Activated CD8-positive, alpha-beta memory T cell treated with anti-CD3 and anti-CD28 coated beads, Interleukin-2, amount 10 ng/mL, durations not matched to agents 7 days and 5 days (primary cell): ENCODE measurements at places on chromosomes 2 and 18. TPM values are rescaled to one million over a fixed set of nuclear protein-coding genes. Genes with fewer than 3 reads are reported as not detected.

The CYTIP gene
- total RNA-seq, result 343 TPM

DNA sequence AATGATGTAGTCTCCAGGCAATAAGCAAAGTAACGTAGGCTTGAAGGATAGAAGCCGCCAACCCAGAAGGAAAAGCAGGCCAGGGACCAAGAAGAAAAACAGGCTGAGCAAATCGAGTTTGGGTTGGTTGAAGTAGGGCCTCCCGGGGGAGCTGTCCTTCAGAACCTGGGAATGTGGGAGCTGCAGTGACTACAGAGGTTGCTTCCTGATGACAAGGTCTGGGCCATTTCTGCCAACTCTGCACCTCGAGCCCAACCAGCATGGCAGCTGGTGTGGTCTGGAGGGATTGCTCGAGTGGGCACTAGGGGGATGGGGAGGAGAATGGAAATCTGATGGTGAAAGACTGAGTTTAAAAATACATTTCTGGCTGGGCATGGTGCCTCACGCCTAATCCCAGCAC lies 14.1 kb downstream of the ACMSD start:
- H3K27ac ChIP-seq, result no peak overlapping the region
- no peaks in the 10 kb centered on the region for H3K27me3 ChIP-seq
- DNase-seq, result no peak
- no peak overlapping the region for H3K4me3 ChIP-seq
- no peaks in the 10 kb centered on the region for H3K4me1 ChIP-seq
- H3K36me3 ChIP-seq, result no peaks in the 10 kb centered on the region

GRCh38 chr2:235493775-235494715 lies at the start of gene AGAP1:
AGAP1 (plus strand) TSS chr2:235494043.
- peaks cover 12% of the 10 kb centered on the region for H3K4me1 ChIP-seq
- H3K36me3 ChIP-seq, result peaks cover 2% of the 10 kb centered on the region
- H3K27me3 ChIP-seq, result peaks cover 59% of the 10 kb centered on the region

DNA sequence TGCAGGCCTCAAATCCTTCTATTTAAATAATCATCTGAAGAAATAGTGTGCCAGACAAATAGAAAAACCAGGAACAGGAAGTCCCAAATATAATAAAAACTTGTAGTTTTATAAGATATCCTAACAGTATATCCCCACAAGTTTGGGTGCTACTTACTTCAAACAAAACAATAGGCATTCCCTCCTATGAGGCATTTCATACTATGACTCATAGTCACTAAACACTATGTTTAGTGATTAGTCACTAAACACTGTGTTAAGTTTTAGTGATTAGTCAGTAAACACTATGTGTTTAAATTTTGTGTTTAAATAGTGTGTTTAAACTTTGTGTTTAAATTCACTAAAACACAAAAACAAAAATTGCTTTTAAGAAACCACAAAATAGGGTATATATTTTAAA lies 407.0 kb upstream of the CDH19 start:
- no peaks in the 10 kb centered on the region for H3K27me3 ChIP-seq
- no peak overlapping the region for H3K27ac ChIP-seq
- no peaks in the 10 kb centered on the region for H3K4me1 ChIP-seq
- no peak for DNase-seq
- no peak overlapping the region for H3K4me3 ChIP-seq

The MEP1B gene
- total RNA-seq, result 0.20 TPM

DNA sequence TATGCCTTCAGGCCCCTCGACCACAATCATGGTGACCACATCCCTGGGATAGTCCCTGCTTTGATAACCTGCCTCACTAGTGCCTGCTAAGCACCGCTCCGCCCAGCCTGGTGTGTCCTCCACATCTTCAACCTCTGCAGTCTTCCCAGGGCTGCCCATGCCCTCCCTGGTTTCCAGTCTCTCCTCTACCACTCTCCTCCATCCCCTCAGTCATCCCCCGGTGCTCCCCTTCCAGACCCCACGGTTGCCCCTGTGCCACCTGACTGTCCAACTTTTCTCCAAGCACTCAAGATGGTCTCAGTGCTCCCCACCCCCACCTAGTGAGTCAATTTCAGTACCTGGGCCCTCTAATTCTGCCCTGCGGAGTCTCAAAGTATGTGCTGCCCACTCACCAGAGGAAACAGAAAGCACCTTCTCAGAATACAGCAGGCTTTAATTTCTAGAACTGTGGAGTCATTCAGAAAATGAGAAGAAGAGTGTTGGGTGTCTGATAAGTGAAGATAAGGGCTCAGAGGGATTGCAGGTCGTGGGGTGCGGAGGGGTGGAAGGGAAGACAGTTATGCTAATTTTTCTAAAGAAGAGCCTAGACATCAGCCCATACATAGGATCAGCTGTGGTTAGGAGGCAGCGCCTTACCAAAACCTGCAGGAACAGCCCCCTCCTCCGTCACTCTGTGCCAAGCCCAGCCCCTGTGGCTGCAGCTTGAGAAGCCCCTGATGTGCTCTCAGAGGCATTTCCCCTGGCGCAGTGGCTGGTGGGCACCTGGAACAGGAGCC lies 53.6 kb upstream of the CAB39 start:
- H3K4me1 ChIP-seq, result peaks cover 97% of the 10 kb centered on the region
- peak overlapping the region; percentile 85 for H3K4me3 ChIP-seq
- H3K27ac ChIP-seq, result peak overlapping the region; percentile 99
- peak; percentile 94 for DNase-seq

DNA sequence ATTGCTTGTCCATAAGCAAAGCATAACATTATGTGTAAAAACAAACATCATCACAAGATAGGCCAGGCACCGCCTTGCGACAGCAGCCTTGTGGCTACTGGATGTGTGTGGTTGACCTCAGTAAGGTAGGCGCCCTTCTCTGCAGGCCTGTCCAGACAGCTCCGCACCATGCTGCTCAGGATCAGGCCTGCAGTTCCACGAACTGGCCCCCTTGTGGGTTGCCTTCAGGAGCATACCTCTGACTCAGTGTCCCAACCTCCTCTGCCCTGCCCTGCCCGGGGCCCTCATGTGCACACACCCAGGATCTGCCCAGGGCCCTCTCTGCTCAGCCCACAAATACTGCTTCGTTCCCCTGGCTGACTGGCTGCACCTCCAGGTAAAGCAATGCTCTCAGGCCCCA lies 16.1 kb upstream of the ZNF236 start:
- H3K4me1 ChIP-seq, result peaks cover 7% of the 10 kb centered on the region
- no peak for DNase-seq
- peaks cover 6% of the 10 kb centered on the region for H3K27me3 ChIP-seq
- H3K4me3 ChIP-seq, result no peak overlapping the region

DNA sequence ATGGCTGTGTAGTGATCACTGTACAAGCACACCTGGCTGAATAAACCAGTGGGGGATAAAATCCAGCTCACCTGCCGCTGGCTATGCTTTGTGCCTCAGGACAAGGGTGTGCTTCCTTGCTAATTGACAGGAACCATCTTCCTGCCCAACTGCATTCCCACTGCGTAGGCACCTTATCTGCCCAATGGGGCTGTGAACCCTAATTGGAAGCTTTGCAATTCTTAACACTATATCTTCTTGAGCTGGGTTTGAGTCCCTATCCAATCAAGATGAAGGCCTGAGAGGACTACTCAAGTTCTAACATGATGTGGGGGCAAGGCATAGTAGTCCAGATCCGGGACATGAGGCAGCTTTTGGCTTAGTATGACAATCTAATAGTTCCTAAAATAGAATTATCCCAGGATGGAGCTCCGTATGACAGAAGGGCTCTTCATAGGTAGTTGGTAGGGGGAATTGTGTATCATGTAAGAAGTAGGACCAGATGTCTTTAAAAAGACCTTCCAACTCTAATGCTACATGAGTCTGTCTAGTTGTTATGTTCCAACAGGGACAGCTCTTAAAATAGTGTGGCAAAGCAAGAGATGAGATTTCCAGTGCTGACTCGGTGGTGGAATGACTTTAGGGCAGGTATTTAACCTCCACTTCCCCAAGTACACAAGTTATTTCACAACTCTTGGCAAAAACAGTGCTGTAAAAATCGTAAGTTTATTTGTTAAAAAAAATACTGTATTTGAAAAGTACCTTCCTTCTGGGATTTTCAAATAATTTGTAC lies 2.3 kb upstream of the TMEM150A start:
- H3K27ac ChIP-seq, result no peak overlapping the region
- DNase-seq, result no peak
- peaks cover 16% of the 10 kb centered on the region for H3K4me1 ChIP-seq

GRCh38 chr2:44805401-44806235 lies 135.9 kb upstream of the SIX3 start:
- no peak overlapping the region for H3K27ac ChIP-seq
- H3K27me3 ChIP-seq, result peaks cover 87% of the 10 kb centered on the region
- peaks cover 8% of the 10 kb centered on the region for H3K4me1 ChIP-seq
- peak; percentile 29 for DNase-seq
- H3K36me3 ChIP-seq, result peaks cover 4% of the 10 kb centered on the region
- H3K4me3 ChIP-seq, result no peak overlapping the region

DNA sequence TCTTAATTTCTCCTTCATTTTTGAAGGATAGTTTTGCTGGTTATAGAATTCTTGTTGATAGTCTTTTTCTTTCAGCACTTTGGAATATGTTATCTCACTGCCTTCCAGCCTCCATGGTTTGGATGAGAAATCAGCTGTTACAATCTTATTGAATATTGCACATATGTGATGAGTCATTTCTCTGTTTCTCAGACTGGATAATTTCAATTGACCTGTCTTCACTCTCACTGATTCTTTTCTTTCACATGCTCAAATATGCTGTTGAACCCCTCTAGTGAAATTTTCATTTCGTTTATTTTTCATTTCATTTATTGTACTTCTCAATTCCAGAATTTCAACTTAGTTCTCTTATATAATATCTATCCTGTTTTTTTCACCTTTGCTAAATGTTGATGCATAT lies 22.2 kb downstream of the PDK1 start:
- peaks cover 88% of the 10 kb centered on the region for H3K36me3 ChIP-seq
- H3K4me3 ChIP-seq, result no peak overlapping the region

GRCh38 chr18:7755753-7756475 lies 188.8 kb downstream of the PTPRM start:
- H3K4me1 ChIP-seq, result no peaks in the 10 kb centered on the region
- H3K27me3 ChIP-seq, result no peaks in the 10 kb centered on the region
- H3K36me3 ChIP-seq, result no peaks in the 10 kb centered on the region
- DNase-seq, result no peak

DNA sequence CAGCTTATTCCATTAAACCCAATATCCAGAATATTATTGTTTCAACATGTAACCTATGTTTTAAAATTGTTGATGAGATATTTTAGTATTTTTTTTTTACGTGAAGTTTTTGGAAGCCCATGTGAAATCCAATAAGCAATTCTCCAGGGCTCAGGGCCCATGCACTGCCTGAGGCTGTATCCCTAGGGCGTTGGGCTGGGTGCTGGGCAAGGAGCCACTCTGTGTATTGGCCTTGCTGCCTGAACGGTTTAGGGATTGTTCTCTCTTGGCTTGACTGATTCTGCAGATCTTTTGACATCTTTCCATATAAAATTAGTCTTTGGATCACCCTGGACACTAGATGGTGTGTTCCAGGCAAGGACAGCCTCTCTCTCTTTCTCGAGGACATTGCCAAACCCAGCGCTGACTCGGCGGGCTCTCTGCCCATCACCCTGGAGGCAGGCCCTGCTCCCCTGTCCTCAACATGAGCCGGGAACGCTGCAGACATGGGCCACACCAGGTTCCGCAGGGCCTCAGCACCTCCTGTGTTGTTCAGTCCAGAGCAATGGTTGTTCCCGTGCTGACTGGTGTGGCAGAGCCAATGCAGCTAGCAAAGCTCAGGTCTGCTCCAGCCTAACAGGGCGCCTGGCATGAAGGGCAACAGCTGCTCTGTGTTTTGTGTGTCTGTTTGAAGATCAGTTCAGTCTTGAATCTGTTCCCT lies 163.0 kb downstream of the SEPTIN10 start:
- H3K4me1 ChIP-seq, result no peaks in the 10 kb centered on the region
- no peak overlapping the region for H3K27ac ChIP-seq
- H3K36me3 ChIP-seq, result no peaks in the 10 kb centered on the region
- H3K27me3 ChIP-seq, result peaks cover 6% of the 10 kb centered on the region

- peaks cover 5% of the 10 kb centered on the region for H3K4me1 ChIP-seq
- H3K27me3 ChIP-seq, result peaks cover 56% of the 10 kb centered on the region
- no peak overlapping the region for H3K4me3 ChIP-seq
- H3K27ac ChIP-seq, result no peak overlapping the region
- no peaks in the 10 kb centered on the region for H3K36me3 ChIP-seq
These were observed 534 bp upstream of the SOCS6 start for GRCh38 chr18:70288171-70288850.

DNA sequence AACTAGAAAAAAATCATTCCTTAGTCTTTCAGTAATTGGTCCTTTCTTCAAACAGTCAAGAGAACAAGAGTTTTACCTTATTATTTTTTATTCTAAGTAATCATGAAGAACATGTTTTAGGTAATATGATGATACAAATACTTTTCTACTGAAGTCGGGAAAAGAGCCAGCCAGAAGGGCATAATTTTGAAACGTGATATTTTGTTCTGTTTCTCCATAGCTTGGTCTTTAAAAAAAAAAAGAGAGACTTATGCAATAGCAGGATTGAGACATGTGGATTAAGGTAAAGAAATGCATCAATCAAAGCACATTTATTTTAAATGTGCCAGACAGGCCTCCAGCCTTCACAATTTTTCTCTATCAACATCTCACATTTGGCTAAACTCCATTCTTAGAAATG lies 1016.8 kb downstream of the CNTNAP5 start:
- H3K36me3 ChIP-seq, result no peaks in the 10 kb centered on the region
- H3K27ac ChIP-seq, result no peak overlapping the region
- H3K4me3 ChIP-seq, result no peak overlapping the region
- H3K4me1 ChIP-seq, result no peaks in the 10 kb centered on the region
